ENCODE measurements at places on chromosomes 3 and 15. TPM values are rescaled to one million over a fixed set of nuclear protein-coding genes. Genes with fewer than 3 reads are reported as not detected.

DNA sequence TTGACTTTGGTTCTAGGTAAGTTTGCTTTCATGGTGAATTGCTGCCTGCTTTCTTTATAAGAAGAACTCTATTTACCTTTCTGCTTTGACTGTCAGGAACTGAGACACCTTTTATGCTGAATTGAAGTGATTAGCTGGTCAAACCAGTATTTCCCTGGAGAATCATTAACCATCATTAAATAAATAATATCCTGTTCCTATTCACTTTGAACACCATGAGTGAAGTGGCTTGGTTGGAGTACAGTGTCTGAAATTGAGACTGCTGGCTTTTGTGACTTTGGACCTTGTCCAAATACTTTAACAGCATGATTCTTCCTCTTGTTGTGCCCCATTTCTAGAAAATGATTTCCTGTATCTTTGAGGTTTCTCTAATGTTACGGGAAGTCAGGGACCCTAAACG lies 5.6 kb upstream of the TMEM62 start:
- no peak for DNase-seq

DNA sequence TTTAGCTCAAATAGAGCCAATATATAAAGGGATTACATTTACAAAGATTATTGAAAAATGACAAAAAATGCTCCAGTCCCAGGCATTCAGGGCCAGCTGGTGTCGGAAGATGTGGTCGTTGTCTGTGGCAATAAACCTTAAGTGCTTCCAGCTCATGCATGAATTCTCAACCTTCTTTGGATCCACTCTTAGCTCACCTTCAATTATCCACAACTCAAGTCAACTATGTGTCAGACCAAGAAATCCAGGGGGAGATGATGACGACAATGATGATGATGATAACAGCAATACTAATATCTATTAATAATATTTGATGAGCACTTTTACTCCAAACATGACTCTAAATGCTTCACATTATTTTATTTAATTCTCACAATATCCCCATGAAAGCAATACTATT lies 53.6 kb upstream of the PXYLP1 start:
- DNase-seq, result no peak

DNA sequence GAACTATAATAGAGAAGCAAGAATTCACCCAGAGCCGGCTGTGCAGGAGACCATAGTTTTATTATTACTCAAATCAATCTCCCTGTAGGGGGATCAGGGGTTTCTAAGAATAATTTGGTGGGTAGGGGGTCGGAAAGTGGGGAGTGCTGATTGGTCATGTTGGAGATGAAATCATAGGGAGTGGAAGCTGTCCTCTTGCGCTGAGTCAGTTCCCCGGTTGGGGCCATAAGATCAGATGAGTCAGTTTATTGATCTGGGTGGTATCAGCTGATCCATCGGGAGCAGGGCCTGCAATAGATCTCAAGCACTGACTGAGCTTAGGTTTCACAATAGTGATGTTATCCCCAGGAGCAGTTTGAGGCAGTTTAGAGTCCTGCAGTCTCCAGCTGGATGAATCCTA lies 97.0 kb upstream of the SNRPN start:
- no peak for DNase-seq

DNA sequence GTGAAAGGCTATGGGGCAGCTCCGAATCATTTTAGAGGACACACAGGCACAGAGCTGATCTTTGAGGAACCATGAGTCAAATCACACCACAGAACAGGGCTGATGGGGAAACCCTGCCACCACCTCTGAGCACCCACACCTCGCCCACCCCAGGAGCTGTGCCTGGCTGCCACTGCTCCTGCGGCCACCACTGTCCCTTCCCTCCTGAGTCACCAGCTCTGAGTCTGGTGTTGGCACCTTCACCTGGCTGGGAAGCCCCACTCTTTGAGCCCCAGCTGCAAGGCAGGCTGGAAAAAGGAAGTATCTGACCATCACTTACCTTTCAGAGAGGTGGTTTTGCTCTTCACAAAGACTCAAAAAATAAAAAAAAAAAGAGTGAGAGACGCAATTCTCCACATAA lies 63.6 kb upstream of the MEF2A start:
- DNase-seq, result no peak

DNA sequence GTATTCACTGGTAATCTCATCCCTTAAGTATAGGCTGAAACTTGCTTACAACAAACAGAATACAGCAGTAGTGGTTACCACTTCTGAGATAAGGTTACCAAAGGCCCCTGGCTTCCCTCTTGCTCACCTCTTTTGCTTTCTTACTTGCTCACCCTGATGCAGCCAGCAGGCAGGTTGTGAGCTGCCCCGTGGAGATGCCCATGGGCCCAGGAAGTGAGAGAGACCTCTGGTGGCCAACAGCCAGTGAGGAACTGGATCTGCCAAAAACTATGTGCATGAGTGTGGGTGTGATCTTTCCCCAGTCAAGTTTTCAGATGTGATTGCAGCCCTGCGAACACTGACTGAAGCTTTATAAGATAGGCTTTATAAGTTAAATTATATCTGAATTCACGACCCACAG lies 48.7 kb downstream of the NMNAT3 start:
- DNase-seq, result no peak

- DNase-seq, result no peak
Observed at GRCh38 chr3:53753518-53754183, 92.6 kb downstream of the CHDH start.

- DNase-seq, result no peak
Observed at GRCh38 chr3:195508185-195508584, 34.9 kb downstream of the PPP1R2 start.

GRCh38 chr3:125624341-125624740 lies 29.0 kb upstream of the OSBPL11 start:
- no peak for DNase-seq

- DNase-seq, result no peak
Observed at GRCh38 chr15:74543583-74543982, 2.6 kb downstream of the ARID3B start.

DNA sequence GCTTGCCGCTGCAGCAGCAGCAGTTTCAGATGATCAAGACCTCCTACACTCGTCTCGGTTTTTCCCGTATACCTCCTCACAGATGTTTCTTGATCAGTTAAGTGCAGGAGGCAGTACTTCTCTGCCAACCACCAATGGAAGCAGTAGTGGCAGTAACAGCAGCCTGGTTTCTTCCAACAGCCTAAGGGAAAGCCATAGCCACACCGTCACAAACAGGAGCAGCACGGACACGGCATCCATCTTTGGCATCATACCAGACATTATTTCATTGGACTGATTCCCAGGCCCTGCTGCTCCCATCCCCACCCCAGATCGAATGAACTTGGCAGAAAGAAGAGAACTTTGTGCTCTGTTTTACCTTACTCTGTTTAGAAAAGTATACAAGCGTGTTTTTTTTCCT lies 17.6 kb downstream of the CALML4 start:
- DNase-seq, result peak; percentile 79

GRCh38 chr3:182729903-182730674 lies 63.2 kb upstream of the ATP11B start:
- no peak for DNase-seq

- DNase-seq, result no peak
Observed at GRCh38 chr3:46910166-46910760, 32.7 kb downstream of the PTH1R start.

- no peak for DNase-seq
Observed at GRCh38 chr3:184811034-184811433, 932 bp upstream of the VPS8 start.

GRCh38 chr15:41494190-41494921 lies 682 bp downstream of the ITPKA start:
- DNase-seq, result peak; percentile 52

DNA sequence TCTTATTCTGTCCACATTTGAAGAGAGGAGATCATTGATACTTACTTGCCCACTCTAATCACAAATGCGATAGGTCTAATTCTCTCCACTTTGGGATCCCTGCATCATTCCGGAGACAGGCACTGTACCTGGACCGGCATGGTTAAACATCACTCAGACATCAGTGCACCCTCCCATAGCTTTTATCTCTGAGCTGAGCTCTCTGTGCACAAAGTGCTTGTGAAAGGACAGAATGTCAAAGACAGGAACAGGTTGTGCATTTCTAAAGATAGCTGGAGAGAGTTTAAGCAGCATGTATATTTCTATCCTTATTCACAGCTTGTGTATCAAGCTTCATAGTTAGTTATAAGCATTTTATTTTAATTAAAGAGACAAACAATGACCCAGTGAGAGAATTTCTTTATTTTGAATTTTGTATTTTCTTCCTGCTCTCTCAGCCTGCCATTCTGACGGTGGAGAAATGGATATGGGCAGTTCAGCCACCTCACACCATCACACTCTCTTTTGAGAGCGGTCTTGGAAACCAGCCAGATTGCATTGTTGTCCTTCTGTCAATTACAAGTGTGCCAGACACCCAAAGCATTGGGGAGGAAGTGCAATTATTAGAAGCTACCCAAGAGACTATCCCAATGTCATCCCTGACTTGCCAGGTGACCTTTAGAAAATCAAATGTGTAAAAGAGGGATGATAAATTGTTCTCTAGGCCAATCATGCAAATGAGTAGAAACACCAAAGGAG lies 65.2 kb upstream of the CHL1 start:
- DNase-seq, result no peak

- peak; percentile 53 for DNase-seq
Observed at GRCh38 chr3:37170060-37170459, 4.3 kb downstream of the LRRFIP2 start.

- no peak for DNase-seq
Observed at GRCh38 chr3:188656196-188656982, 502.4 kb downstream of the LPP start.

GRCh38 chr15:40382580-40383456 lies at the start of gene KNSTRN:
Gene KNSTRN, plus strand, starts transcription at chr15:40382721. Its CDS starts 115 bp downstream, at chr15:40382836.
- peak; percentile 95 for DNase-seq

GRCh38 chr3:180913581-180914404 lies 1.3 kb downstream of the FXR1 start:
- no peak for DNase-seq

DNA sequence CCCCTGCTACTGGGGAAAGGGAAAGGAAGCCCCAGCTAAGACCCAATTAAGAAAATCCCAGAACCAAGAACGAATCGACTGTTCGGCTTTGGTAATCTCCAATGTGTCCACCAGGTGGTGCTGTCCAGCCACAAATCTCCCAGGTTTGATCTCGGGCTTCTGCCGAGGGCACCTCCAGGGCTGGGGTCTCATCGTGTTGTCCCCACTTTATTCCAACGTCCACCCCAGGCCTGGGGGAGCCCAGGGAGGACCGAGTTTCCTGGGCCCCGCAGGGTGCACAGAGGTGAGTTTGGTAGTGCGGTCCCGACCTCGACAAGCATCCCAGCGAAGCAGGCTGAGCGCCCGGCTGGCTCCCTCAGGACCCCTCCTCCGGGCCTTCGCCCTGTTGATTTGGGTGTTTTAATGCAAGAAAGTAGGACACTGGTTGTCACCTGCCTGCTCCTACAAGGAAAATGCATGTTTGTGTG lies 185.1 kb downstream of the GOLGA6L6 start:
- no peak for DNase-seq

- no peak for DNase-seq
Observed at GRCh38 chr3:153159771-153160397, 2.1 kb upstream of the RAP2B start.

DNA sequence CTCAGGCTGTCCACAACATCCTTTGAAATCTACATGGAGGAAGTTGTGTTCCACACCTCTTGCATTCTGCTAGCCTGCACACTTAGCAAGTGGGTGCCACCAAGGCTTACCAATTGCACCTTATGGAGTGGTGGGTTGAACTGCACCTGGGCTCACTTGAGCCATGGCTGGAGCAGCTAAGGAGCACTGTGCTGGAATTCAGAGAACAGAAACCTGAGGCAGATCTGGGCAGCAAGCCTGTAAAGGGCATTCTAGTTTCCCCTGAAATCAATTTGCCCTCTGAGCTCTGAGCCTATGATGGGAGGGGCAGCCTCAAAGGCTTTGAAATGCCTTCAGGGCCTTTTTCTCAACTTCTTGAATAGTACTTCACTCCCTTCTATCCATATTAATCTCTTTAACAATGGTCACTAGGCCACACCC lies 18.0 kb downstream of the BTLA start:
- no peak for DNase-seq

DNA sequence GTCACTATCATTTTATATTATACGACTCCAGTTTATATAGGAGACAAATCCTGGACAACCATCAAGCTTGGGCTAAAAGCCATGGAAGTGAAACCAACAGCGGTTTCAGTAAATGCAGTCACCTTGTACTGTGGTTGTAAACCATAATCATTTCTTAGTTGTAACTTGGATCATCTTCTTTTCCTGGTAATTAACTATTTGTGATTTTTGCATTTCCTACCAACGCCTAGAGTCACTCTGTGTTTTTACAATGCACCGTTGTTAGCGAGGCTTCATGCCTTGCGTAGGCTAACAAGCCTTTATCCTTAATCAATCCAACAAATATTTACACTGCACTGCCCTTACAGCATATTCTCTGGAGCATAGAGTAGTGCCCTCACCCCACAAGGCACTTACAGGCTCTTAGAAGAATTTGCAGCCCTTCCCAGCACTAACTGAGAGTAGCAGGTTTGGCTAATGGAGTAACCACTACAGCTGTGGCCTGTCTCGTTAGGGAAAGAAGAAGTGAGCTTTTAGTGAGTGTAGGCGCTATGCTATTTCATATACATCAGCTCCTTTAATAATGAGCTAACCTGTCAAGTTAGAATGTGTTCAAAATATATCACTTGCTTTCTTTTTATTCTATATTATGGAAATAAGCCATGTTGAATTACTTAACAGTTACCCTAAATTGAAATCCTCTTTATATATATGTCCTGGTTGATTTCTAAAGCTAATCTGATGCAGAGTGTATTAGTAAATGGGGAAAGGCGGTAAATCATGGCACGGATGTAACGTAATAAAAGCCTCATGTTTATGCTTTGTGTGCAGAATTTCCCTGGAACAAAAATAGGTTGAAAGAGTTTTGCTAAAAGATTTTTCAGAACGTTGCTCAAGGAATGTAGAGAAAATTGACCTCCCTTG lies 62.8 kb downstream of the ABHD2 start:
- DNase-seq, result no peak

- DNase-seq, result no peak
Observed at GRCh38 chr15:22880981-22881738, 42.7 kb downstream of the NIPA2 start.

DNA sequence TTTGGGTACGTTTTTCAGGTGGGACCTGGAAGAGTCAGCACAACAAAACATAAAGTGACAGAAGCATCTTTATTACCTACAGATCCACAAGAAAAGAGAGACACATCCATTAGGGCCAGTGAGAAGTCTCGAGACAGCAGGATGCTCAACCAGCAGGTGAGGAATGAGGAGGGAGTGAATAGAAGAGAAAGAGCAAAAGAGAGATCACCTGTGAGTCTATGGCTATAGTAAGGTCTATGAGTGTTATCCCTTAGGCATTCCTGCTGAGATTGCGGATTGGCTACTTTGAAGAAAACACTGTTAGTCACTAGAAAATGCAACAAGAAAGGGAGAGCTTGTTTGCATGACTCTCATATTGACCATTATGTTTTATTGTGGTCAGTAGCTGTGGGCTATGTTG lies 1556.2 kb upstream of the GBE1 start:
- DNase-seq, result no peak

Gene MESP2
- 5.4 TPM for total RNA-seq

Gene TMC3
- not detected for total RNA-seq

Gene FAM3D
- total RNA-seq, result 707 TPM

Gene FEZF2
- not detected for total RNA-seq

Gene HHATL
- 0.50 TPM for total RNA-seq

Gene LMOD3
- 0.11 TPM for total RNA-seq

Gene CD200R1L
- total RNA-seq, result not detected

Gene RNU5B-1
- total RNA-seq, result not detected
